ENCODE measurements at places on chromosomes 2 and 18.

GRCh38 chr2:158509928-158510797 is 53.4 kb downstream of the PKP4 start:
- DNase-seq = no peak

GRCh38 chr2:37529830-37530415 is 141.5 kb downstream of the CDC42EP3 start:
- no peak for DNase-seq

DNA sequence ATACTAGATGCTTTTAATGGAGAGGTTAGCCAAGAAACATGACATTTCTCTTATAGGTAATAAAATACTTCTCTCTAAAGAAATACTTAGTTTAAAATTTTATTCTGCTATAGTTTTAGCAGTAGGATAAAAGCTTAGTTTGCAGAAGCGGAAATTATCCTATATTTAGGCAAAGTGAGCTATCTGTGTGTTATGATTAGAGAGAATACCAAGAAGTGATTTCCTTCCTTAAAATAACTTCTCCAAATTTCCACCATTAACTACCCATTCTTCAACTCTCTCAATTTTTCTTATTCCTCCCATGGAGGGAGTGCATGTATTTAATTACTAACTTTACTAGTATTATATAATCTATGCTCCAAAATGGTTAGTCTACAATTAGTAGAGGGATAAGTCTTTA is 15.8 kb upstream of the IL1RL1 start:
- DNase-seq = no peak

GRCh38 chr2:188450732-188451483 is 159.2 kb downstream of the GULP1 start:
- DNase-seq = no peak

DNA sequence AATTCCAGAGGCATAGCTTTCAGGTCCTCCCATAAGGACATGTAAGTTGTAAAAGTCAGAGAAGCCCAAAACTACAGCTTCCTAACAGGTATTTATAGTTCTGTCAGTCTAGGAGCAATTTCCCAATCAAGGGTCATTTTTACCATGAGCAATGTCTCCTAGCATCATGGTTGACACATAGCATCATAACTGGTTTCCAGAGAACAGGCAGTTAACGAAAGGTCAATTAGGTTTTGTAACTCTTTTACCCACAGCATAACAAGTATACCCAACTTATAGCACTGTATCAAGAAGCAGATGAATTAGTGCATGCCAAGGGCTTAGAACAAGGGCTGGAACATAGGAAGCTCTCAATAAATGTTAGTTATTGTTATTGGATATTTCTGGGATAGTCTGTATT is 110.1 kb downstream of the MREG start:
- DNase-seq = no peak

- DNase-seq = no peak
Observed at GRCh38 chr2:233353101-233353768, 1.1 kb upstream of the DGKD start.

DNA sequence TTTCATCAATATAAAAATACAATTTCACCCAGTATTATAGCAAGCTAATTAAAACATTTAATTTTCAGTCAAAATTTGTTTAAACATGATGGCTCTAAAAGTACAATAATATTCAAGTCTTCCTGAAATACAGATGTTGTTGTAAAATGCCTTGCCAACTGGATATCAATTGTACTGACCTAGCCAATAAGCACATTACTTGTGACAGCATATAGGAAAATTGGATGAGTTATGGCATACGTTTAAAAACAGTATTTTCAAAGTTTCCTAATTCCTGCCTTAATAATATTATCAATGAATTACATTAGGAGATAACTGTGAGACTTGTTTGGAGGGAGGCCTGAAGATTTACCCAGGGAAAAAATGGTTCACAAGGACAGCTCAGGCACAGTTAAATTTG is 336.9 kb upstream of the CDH20 start:
- no peak for DNase-seq

GRCh38 chr2:70673041-70673647 is 94.9 kb downstream of the ADD2 start:
- DNase-seq = no peak

DNA sequence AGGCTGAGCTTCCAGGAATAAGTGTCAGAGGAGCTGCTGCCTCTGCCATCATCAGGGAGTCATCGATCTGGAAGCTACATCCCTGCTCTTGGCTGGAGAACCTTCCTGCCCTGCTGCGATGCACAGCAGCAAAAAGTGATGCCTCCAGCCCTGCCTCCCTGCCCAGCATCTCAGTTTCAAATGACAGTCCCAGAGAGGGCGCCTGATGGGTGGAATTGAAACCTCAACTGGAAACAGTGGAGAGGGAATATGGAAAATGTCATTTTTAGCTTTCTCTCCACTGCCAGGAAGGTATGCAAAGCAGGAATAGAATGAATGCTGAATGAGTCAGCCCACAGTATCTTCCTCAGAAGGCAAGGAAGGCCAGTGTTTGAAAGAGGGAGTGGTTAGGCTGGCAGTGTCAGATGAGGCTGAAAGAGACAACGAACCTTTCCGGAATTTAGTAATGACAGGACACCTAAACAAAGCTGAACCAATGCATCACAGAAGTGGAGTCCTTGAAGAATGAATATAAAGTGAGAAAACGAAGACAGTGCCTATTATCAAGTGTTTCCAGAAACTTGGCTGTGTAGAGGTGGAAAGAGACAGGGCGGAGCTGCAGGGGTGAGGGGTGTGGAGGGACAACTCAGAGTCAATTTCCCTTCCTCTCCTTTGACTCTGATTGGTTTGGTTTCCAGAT is 153.9 kb upstream of the NDUFV2 start:
- DNase-seq = no peak

DNA sequence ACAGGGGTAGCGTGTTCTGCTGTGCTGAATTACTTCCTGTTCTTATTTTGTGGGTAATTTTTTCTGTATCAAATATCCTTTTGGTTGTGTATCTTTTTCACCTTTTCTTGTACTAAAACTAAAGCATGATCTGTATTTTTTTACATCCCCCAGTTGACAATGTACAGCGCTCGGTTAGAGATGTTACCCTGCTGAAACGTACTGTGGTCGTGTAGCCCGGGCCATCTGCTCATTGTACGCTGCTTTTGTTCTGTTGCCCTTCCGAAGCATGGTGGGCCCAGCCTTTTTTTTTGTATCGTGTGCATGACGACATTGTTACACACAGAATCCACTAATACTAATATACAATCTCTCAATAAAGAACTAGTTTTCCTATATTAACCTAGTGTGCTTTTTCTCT is 233.1 kb downstream of the HAUS1 start:
- no peak for DNase-seq

- DNase-seq = no peak
Observed at GRCh38 chr2:241140445-241140840, 8.8 kb downstream of the PASK start.

DNA sequence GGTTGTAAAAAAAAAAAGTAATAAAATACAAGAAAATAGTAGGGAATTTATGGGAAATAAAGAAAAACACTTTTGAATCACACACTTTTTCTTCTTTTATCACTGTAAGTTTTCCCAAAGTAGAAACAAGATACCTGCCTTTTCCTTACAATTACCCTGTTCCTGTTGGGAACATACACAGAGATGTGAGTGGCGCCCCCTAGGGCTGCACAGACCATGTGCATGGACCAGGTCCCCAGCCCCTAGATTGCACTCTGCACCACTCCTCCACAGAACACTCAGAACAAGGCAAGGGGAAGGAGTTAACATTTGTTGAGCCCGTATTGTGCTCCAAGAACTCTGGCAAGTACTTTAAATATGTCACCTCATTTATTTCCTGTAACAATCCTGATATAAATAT is 118.7 kb upstream of the NRP2 start:
- no peak for DNase-seq

GRCh38 chr18:44792456-44793061 is 111.9 kb downstream of the SETBP1 start:
- DNase-seq = no peak

DNA sequence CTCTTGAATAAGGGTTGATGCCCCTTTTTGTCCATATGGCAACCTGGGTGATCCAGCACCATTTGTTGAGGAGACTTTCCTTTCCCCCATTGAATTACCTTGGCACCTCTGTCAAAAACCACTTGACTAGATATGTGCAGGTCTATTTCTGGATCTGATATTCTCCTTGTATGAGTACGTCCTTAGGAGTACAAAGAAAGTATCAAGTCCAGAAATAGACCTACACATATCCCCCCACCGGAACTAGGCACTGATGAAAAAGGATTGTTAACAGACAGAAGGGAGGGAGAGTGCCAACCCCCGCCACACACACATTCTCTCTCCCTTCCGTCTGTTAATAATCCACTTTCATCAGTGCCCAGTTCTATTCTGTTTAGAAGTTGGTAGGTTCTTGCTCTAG is 225.0 kb downstream of the TMEM163 start:
- DNase-seq = no peak

GRCh38 chr2:158616480-158617000 is 159.8 kb downstream of the PKP4 start:
- DNase-seq = no peak

DNA sequence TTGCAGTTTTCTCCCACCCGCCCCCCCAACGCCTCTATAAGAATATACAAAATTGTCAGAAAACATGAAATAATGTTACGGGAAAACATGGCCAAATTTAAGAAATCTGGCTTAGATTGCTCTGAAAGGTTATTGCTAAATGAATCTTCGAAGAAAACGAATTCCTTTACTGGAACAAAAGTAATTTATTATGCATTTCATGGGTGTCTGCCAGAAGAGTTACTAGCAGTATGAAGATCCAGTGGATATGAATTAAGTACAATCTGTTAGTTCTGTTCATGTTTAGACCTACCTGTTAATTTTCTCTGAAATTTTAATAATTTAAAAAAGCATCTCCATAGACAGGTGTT is 21.9 kb downstream of the GATA6 start:
- DNase-seq = no peak

- no peak for DNase-seq
Observed at GRCh38 chr2:69791045-69791444, 38.4 kb upstream of the GMCL1 start.

- DNase-seq = no peak
Observed at GRCh38 chr2:239380831-239381708, 19.8 kb downstream of the HDAC4 start.

GRCh38 chr2:225761396-225761795 is 361.9 kb downstream of the NYAP2 start:
- DNase-seq = no peak

- no peak for DNase-seq
Observed at GRCh38 chr18:46663539-46663938, 6.5 kb upstream of the LOXHD1 start.

DNA sequence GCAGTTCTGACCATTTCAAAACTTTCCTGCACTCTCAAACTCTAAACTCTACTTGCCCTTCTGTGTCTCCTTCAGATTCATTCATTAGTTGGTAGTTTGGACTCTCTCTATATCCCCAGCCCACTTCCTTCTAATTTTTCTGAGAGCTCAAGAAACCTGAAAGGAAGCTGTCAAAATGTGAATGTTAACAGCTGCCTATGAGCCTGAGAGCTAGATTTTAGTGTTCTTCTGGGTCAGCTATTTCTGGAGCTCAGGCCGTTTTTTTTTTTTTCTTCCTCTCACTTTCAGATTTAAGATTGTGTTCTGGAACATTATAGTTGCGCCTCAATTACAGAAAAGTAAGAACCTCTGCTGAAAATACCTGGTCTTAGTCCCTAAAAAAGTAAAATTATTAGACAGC is 73.1 kb downstream of the RTN4 start:
- DNase-seq = no peak

DNA sequence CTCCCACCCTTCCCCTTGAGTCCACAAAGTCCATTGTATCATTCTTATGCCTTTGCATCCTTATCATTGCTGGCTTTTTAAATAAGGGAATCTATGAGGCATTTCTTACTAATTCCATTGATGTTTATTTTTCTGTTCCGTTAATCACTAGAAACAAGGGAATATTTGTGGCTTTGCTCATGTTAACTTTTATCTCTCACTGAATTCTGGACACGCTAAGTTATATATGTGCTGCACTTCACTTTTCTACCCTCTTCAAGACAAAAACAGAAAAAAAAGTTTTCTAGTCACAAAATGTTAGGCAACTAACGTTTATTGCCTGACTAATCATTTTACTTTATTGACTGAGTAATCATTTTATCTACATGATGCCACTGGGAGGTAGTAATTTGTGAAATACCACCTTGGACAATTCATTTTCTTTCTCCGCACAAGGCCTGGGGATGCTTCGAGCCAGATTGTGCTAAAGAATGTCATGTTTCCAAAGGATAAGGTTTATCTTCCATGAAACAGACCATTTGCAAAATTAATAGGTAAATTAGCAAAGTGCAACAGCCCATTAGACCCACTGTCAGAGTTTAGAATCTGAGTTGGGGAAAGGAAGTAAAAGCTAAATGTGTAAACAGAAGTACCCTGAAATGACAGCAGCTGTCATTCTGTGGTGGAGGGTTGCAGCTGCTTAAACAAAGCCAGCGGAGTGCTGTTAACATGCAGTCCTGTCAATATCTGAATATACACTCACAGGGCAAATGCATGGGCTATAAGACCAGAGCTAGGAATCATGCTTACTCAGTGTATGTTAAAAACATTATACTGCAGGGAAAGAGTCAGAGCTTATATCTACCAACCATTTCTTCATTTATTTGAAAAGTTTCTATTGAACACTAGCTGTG is 658.7 kb downstream of the CNTNAP5 start:
- no peak for DNase-seq

GRCh38 chr2:143452817-143453451 is 323.7 kb downstream of the ARHGAP15 start:
- no peak for DNase-seq

DNA sequence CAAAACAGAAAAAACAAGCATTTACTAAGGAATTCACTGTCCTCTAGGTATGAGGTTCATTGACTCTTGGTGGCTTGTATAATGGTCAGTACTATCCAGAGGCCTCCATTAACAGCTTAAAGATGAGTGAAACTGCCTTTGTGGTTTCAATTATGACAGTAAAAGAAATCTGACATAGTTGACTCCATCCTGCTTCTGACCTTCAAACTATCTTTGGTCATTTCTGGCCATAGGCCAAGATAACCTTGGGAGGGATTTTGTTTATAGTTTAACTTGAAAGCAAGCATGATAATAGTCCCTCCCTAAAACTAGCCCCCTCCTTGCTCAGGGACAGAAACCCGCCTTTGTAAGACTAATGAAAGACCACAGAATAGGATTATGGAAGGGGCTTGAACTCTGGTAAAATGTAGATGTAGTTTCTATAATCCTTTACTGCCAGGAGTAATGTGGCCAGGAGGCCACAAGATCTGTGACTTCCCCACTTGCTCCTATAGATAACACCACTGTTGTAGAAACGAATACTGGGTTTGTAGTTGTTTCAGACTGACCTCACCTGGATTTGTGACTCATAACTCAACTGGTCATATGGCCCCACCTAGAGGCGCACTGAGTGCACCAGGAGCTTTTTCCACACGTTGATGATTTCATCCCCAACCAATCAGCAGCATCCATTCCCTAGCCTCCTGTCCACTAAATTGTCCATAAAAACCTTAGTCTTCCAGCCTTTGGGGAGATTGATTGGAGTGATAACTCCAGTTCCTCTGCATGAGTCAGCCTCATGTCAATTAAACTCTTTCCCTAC is 8.6 kb upstream of the PLEKHM3 start:
- no peak for DNase-seq

DNA sequence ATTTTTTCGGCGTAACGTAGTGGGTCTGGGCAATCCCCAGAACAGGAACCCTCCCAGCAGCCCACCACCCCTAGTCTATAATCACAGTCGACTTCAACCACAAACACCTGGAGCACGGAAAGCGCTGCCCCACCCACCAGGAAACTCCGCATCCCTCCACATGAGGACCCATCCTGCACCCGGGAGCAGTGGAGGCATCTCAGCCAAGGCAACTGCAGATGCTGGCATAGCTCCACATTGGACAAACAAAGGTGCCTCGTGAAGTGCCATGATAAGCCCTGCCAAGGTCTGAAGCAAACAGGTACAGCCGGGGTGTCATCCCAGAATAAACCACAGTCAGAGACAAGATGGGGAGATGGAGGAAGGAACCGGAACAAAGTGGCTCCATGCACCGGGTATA is 24.3 kb upstream of the COPS8 start:
- no peak for DNase-seq

Data from stimulated activated CD8-positive, alpha-beta memory T cell treated with anti-CD3 and anti-CD28 coated beads, Interleukin-15, amount 100 ng/mL, for 24 hours (primary cell).